ENCODE measurements at places on chromosomes 16 and 17.
A peak's percentile ranks its signal among the peaks of the same experiment; 100 is the strongest.

- no peak for DNase-seq
Measured at GRCh38 chr17:76076765-76077583, 2.0 kb upstream of the ZACN start.

- no peak for DNase-seq
Measured at GRCh38 chr17:21816592-21817567, 124.6 kb downstream of the KCNJ18 start.

DNA sequence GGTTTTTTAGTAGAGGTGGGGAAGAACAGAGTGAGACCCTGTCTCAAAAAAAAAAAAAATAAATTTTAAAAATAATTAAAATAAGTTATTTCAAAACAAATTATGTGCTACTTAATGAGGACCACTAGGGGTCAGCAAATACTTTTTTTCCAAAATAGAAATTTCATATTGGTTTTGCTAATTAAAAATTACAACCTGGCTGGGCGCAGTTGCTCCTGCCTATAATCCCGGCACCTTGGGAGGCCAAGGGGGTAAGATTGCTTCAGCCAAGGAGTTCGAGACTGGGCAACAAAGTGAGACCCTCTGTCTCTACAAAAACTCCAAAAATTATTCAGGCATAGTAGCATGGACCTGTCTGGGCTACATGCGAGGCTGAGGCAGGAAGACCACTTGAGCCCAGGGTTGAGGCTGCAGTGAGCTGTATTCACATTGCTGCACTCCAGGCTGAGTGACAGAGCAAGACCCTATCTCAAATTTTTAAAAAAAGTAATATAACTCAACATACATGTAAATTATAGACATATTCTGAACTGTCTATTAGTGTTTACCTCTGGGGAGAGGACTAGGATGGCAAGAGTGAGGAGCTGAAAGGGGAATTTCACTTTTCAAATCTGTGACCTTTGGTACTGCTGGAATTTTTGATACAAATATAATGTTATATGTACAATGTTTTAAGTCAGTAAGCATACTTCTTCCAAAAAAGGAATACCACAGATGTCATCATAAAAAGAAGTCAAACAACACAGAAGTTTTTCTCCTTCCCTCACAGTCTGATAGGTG lies 8.1 kb downstream of the MEIOB start:
- DNase-seq: peak; percentile 31

GRCh38 chr17:66673668-66674276 lies 161.1 kb upstream of the CACNG5 start:
- peak; percentile 62 for DNase-seq

- no peak for DNase-seq
Measured at GRCh38 chr17:59627274-59627673, 7.6 kb downstream of the CLTC start.

- DNase-seq: no peak
Measured at GRCh38 chr17:7223375-7223774, 3.6 kb downstream of the ACADVL start.

DNA sequence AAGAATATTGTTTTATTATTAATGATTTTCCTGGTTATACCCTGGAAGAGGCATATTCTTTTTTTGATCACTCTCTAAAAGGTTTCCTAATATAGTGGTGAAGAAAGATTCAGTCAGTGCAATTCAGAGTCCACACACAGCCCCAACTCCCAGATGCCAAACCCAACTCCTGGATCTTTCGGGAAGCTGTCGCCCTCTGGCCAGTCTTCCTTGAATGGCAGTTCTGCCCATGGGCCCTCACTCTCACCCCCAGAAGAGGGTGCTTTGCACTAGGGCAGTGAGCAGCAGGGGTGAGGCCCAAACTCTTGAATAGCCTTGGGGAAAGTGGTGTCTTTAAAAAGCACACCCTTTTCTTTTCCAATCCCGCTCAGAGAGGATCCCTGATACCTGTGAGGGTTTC lies 11.0 kb downstream of the KRT32 start:
- no peak for DNase-seq

DNA sequence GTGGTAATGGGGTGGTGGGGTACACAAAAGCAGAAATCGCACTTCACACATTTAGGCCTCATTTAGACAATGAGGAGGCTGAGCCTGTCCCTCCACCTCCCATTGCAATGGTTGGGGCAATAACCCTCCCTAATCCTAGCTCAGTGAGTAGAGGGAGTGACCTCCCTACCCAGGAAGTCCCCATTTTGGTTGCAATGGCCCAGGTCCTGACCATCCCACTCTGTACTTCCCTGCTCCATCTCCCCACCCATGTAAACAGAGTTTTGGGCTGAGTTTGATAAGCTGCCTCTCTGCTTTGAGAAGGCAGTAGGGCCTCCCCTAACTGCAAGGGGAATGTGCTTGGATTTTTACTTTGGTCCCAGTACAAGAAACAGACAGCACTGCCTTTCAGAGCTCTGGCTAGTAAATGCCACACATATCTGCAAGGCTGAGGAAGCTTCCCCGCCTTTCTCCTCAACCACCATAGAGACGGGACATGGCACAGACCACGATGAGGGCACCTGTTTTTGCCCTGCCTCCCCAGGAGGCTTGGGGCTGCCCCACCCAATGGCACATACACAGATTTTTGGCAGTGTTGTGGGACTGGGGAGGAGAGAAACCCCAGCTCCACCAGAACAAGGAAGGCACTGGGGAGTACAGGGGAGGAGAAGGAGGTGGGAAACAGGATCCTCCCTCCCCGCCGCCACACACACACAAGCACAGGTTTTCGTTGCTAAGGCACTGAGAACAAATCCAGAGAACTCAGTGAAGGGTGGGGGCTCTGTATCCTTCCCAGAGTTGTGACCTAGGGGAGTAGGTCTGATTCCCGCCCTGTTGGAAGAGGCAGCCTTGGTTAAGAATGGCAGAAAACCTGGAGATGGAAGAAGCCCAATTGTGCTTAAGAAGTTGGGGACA lies 7.3 kb downstream of the VAT1 start:
- DNase-seq: no peak

GRCh38 chr17:48047741-48048383 lies at the start of gene NFE2L1:
TSS of gene NFE2L1 (plus strand) at chr17:48048359. CDS start at chr17:48051119, 2,760 bp downstream.
- peak; percentile 99 for DNase-seq

DNA sequence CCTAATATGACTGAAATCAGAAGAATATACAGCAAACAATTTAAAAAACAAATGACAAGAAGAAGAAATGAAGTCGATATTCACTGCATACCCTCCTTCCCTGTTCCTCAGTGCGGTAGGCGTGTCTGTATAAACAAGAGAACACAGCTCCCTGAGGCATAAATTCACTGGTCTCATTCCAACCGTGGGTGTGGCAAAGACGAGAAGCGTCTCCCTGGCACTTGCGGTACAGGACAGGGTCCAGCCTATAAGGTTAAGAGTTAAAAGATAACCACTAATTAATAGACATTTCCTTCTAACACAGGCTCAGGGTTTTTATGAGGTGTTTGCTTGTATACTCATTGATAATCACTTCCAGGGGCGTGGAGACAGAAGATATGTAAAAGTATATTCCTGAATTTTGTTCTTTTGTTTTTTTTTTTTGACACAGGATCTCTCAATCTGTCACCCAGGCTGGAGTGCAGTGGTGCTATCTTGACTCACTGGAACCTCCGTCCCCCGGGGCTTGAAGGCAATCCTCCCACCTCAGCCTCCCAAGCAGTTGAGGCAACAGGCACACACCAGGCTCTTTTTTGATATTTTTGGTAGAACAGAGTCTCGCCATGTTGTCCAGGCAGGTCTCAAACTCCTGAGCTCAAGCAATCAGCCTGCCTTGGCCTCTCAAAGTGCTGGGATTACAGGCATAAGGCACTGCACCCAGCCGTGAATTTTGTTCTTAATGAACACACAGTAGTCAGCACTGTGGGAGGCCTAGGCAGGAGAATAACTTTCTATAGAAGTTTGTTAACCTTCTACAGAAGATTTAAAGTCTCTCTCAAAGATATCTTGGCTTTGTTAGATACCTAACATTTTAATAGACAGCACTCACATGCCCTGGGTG lies 59.1 kb upstream of the CLEC18B start:
- DNase-seq: no peak

DNA sequence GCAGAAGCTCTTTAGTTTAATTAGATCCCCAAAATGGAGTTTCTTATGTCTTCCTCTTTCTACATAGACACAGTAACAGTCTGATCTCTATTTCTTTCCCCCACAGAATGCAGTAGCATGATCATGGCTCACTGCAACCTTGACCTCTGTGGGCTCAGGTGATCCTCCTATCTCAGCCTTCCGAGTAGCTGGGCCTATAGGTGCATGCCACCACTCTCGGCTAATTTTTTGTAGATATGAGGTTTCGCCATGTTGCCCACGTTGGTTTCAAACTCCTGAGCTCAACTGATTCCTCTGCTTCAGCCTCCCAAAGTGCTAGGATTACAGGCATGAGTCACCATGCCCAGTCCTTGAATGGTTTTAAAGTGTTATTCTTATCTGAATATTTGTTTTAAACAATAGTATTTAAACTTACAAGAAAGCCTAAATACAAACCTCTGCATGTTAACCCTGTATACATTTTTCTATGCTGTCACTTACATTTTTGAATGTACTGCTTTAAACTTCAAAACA lies 120.6 kb downstream of the GOSR1 start:
- no peak for DNase-seq

DNA sequence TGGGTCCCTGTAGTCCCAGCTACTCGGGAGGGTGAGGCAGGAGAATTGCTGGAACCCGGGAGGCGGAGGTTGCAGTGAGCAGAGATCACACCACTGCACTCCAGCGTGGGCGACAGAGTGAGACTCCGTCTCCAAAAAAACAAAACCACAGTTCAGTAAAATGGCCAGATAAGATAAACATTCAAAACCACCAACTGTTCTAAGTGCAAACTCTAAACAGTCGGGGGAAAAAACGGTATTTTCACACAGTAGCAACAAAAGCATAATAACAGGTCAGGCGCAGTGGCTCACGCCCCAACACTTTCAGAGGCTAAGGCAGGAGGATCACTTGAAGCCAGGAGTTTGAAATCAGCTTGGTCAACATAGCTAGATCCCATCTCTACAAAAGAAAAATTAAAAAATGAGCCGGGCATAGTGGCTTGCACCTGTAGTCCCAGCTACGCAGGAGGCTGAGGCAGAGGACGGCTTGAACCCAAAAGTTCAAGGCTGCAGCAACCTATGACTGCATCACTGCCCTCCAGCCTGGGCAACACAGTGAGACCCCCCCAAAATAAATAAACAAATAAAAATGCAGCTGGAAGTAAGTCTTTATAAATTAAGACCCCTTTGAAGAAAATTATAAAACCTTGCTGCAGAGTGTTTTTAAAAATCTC lies 10.8 kb upstream of the HASPIN start:
- DNase-seq: no peak

- no peak for DNase-seq
Measured at GRCh38 chr17:5396612-5397011, 22.9 kb downstream of the NUP88 start.

GRCh38 chr17:75406222-75406615 lies 741 bp upstream of the GRB2 start:
- DNase-seq: no peak

- DNase-seq: peak; percentile 52
Measured at GRCh38 chr16:87407511-87408112, 15.5 kb downstream of the MAP1LC3B start.

- DNase-seq: peak; percentile 89
Measured at GRCh38 chr16:85688586-85689284, at the start of gene GINS2. TSS of gene GINS2 (minus strand) at chr16:85688954. CDS start at chr16:85688898, 56 bp downstream.

All from kidney capillary endothelial cell (primary cell).